ENCODE measurements at places on chromosomes 6 and 20. TPM values are rescaled to one million over a fixed set of nuclear protein-coding genes. Genes with fewer than 3 reads are reported as not detected.

DNA sequence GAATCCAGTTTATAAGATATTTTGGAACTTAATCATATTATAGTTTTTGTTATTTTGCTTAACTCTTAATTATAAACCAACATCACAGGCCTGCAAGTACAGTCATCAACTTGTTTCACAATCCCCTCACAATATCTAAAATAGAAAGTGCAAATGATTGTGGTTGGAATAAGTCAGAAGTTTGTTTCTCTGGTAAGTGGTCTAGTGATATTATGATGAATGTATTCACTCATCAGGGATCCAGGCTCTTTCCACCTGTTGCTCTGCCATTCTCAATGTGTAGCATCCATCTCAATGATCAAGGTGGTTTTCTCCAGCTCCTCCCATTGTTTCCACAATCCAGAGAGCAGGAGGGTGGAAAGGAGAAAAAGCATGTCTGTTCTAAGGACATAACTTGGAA lies 54.2 kb downstream of the OPN5 start:
- DNase-seq, result no peak

DNA sequence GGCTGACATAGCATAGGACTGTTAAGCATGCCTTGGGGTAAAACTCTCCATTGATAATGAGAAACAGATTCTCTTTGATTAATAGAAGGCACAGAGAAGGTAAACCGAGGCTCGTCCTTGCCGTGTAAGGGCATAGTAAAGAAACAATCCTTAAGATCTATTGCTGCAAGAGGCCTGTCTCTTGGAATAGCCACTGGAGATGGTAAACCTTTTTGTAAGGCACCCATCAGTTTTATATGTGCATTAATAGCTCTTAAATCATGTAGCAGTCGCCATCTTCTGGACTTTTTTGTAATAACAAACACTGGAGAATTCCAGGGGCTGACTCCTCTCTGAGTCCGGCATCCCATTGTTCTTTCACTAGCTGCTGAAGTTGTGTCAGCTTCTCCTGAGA lies 8.4 kb upstream of the ABHD12 start:
- DNase-seq, result no peak

DNA sequence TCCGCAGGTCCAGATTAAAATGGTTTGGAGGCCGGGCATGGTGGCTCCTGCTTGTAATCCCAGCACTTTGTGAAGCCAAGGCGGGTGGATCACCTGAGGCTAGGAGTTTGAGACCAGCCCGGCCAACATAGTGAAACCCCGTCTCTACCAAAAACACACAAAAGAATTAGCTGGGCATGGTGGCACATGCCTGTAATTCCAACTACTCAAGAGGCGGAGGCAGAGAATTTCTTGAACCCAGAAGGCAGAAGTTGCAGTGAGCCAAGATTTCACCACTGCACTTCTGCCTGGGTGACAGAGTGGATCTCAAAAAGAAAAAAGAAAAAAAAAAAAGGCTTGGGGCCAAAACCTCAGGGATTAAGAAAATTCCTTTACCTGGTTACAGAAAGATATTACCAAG lies 30.5 kb downstream of the C6orf15 start:
- DNase-seq, result no peak

- no peak for DNase-seq
Measured at GRCh38 chr6:13715444-13715883, 3.8 kb upstream of the RANBP9 start.

- no peak for DNase-seq
Measured at GRCh38 chr6:75882734-75883133, 133.7 kb downstream of the MYO6 start.

DNA sequence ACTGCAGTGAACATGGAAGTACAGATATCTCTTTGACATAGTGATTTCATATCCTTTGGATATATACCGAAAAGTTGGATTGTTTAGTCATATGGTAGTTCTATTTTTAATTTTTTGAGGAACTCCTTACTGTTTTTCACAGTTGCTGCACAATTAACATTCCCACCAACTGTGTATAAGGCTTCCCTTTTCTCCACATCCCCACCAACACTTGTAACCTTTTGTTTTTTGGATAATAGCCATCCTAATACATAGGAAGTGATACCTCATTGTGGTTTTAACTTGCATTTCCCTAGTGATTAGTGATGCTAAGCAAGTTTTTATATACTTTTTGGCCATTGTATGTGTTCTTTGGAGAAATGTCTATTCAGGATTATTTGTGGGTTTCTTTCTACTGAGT lies 45.1 kb upstream of the TENT5A start:
- DNase-seq, result no peak

KCNQ2 gene
- 88.6 TPM for total RNA-seq

All from H1 (cell line).